ENCODE measurements at places on chromosomes 1 and 21.

DNA sequence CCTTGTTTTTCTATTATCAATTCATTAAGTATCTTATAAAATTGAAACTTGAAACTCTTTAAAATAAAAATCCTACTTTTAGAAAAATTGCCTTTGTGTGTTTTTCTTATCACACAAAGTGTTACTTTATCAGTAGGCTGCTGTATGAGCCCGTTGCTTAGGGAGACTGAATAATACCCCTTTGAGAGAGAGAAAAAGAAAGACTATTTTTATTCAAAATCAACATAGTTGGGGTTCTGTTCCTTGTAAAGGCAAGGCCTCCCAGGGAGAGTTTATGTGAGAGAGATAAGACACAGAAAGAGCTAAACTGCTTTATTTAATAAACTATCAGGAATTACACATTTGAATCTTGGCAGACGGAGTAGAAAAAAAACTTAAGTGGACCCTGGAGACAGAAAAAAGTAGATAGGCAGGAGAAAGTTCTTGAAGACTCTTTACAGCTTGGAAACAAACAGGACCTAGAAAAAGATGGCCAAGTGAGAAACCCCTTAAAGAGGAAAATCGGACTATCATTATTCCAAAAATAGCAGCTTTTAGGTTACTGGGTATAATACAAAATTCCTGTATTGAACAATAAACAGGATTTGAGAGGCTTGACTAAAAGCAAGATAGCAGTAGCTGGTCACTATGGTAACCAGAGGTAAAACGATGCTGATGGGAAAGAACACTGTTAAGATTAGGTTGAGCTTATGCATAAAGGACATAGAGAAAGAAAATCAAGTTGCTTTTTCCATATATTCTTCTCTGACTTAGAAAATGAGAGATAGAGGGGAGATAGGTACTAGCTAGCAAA, 170.9 kb downstream of the LRRC7 start:
- no peak for DNase-seq

DNA sequence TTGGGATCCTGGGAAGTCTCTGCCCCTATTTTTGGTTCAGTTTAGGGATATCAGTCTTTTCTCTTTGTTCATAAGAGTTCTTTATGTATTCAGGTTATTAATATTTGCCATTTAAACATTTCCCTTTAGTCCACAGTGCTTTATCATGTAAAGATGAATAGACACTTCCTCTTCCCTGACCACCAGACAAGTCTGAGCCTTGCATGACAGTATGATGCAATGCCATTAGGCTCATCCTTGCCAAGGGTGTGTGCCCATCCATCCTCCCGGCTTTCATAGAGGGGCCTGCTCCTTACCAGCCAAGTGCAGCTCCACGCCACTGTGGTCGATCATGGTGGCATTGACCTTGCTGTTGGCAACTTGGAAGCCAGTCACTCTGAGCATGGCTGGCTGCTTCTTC, 52.1 kb downstream of the ZSCAN20 start:
- DNase-seq = no peak

DNA sequence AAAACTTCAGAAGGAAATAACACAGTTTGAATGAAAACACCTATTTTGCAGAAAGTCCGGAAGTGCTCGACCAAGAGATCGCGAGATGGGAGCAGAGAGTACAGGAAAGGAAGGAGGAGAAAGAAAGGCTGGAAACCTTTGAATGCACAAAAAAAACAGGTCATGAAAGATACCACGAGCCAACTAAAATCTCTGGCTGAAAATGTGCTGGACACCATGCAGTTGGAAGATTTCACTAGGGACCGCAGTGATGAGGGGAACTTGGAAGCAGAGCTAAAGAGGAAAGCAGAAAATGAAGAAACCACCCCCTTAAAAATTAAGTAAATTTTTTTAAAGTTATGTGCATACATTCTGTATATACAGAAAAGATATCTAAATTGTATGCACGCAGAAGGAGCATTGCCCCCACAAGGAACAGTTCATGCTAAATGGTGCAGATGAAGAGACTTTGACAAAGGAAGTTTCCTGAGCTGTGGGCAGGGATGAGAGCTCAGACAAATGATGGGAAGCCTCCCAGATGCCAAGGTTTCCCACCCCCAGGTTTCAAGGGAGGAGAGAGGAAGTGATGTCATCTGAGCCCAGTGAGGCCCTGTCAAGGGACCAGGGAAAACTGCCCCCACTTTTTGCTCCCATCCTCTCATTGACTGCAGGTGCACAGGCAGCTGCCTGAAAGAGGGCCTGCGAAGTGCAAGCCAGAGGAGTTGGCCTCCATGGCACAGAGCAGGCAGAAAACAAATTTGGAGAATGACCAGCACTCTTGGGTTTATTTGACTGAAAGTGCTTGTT, 52.5 kb downstream of the ETS2 start:
- DNase-seq = no peak

- DNase-seq = no peak
Observed at GRCh38 chr1:183106746-183107145, 79.3 kb upstream of the LAMC2 start.

- DNase-seq = no peak
Observed at GRCh38 chr1:178821134-178821866, 49.6 kb downstream of the ANGPTL1 start.

DNA sequence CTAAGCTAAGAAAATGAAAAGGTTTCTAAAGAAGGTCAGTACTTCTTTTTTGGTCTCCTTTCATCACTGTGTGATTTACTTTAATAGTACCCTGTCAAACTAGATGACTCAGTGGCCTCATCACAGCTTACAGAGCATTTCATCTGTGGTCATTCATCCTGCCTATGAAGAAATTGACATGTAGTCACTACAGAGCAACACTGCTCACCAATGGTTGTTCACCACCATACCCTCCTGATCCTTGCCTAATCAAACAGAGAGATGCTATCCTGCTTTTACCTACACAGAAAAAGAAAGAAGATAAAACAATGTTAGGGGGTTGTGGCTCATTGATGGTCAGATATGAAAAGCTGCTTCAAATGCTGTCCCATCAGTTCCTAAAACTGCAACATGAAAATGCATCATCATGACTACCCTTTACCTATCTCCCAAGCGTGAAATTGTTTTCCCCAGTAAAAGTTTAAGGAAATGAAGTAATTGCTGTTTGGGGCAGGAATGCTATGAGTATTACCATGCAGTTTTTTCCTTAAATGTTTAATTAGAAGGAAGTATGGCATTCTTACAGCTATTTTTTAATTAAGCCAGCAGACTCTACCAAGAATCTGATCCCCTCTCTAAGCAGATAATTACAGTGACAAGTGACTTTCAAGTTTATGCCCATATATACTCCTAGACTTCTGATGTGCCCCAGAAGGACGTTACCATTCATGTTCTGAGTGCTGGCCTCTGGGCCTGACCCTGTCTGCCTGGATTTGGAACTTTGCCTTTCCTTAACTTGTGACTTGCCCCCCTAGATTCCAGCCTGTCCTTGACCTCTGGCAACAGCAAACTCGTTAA, 46.1 kb upstream of the FBXO28 start:
- DNase-seq = no peak

GRCh38 chr1:229397762-229398161, 36.1 kb downstream of the ACTA1 start:
- no peak for DNase-seq

GRCh38 chr1:21084111-21084810, 92.4 kb downstream of the EIF4G3 start:
- DNase-seq = no peak

- no peak for DNase-seq
Observed at GRCh38 chr1:53048960-53049573, 12.9 kb upstream of the PODN start.

GRCh38 chr1:172758259-172758658, 99.4 kb downstream of the FASLG start:
- DNase-seq = no peak

DNA sequence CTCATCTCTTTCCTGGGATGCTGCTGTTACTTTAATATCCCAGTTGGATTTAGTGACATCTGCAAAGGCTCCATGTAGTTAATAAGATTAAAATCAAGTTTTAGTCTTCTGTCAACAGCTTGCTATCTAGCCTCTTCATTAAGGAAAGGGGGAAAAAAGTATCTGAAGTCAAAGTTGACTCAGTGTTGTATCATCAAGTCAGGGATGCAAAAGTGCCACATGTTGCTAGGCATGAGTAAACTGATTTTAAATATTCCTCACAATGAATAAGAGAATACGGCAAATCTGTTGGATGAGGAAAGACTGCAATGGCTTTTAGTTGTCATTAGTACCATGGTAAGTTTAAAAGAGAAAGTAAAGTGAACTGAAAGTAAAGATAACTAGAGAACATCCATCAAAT, 383.2 kb upstream of the ZRANB2 start:
- DNase-seq = no peak

DNA sequence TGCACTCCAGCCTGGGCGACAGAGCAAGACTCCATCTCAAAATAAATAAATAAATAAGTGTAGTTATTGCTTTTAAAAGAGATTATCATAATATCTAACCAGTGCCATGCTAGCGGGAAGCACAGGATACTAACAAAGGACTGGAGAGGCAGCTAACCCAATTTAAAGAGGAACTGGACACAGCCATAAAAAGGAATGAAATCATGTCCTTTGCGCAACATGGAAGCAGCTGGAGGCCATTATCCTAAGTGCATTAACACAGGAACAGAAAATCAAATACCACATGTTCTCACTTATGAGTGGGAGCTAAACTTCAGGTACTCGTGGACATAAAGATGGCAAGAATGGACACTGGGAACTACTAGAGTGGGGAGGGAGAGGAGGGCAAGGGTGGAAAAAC, 54.9 kb downstream of the TM2D1 start:
- DNase-seq = no peak

DNA sequence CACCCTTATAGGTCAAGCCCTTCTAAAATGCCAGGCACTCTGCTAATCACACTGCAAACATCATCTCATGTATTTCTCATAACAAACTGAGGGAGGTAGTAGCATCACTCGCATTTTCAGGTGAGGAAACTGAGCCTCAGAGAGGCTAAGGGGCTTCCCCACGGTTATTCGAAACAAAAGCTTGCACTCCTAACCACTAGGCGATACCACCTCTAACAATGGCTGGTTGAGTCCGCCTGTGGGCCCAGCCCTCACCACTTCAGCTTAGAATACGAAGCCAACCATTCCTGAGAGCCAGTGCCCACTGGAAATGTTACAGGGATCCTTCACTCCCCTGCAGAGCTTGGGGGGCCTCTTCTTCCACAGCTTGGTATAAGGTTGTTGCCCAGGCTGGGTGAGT, 65.3 kb upstream of the TENT5C start:
- no peak for DNase-seq

- no peak for DNase-seq
Observed at GRCh38 chr1:55463814-55464475, 248.8 kb upstream of the USP24 start.
